Activated CD8-positive, alpha-beta memory T cell treated with anti-CD3 and anti-CD28 coated beads for 24 hours (primary cell): ENCODE measurements at places on chromosomes 7 and 10.

DNA sequence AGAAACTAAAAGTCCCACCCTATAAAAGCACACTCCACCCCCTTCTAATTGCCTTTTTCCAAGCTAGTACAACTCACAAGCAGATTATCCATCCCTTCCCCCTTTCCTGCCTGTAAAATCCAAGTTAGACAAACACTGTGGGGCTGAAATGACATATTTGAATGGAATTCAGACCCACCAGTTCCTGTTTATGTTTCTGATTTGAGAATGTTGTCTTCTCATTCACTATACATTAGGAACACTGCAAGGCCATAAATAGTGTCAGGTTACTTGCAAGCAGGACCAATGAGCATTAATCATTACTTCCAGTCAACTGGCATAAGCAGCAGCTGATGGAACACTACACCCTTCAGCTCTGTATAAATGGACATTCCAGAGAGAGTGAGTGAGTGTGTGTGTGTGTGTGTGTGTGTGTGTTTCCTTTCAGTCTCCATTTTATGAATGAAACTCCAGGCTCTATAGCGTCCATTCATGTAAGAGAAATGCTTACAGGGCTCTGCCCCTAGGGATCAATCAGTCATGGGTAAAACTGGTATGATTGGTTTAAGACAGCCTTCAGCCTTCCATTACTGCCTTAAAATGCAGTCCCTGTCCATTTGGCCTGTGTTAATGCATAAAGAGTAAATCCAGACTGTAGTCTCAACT lies 69.3 kb downstream of the ETV1 start:
- no peak for DNase-seq

DNA sequence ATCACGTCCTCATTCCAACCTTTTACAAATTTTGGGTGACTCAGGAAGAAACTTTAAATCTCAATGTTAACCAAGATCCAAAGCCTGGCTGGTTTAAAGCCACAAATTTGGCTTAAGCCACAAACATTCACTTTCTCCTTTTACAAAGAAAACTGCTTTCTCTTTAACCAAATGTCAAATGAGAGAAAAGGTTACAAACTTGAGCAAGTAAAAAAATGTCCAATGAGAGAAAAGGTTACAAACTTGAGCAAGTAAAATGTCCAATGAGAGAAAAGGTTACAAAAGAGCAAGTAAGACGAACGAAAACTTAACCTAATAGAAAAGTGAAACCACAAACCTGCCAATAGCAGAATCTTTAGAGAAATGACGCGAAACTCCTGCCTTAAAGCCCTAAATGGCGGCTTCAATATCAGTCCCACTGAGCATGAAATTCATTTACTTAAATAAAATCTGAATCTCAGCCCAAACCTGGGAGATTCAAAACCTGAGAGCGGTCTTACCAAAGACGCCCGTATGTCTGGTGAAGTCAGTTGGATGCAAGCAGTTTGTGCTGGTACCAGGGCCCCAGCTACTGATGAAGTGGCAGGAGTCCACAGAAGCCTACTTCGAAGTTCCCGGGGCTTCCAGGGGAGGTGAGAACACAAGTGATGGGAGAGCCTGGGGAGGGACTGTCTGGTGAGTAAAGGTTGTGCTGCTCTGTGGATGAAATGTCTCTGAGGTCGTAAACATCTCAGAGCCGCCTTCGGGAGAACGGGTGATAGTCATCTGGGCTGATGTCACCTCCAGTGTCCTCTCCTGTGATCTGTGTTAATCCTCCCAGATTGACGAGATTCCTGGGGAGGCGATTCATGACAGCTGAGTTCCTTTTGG lies 74.6 kb downstream of the PAXIP1 start:
- DNase-seq = peak; percentile 77

GRCh38 chr7:6385909-6386560 lies 61.7 kb downstream of the DAGLB start:
- no peak for DNase-seq

DNA sequence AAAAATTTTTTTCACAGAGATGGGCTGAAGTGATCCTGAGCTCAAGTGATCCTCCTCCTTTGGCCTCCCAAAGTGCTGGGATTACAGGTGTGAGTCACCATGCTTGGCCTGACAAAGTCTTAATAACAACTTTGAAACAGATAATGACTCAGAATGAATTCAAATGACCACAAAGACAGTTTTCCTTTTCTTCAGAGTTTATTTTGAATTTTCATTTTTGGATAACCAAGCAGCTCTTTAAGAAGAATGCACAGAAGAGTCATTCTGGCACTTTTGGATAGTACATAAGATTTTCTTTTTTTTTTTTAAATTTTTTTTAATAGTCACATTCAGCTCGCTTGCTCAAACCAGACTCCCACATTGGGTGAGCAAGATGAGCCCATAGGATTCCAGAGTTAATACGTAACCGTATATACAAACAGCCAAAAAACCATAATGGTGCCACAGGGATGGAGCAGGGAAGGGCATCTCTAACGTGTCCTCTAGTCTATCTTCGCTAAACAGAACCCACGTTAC lies 43.0 kb upstream of the NMT2 start:
- DNase-seq = no peak

GRCh38 chr10:68463365-68464093 lies 8.2 kb downstream of the DNA2 start:
- no peak for DNase-seq

GRCh38 chr10:127984945-127985344 lies 78.0 kb downstream of the PTPRE start:
- DNase-seq = no peak

DNA sequence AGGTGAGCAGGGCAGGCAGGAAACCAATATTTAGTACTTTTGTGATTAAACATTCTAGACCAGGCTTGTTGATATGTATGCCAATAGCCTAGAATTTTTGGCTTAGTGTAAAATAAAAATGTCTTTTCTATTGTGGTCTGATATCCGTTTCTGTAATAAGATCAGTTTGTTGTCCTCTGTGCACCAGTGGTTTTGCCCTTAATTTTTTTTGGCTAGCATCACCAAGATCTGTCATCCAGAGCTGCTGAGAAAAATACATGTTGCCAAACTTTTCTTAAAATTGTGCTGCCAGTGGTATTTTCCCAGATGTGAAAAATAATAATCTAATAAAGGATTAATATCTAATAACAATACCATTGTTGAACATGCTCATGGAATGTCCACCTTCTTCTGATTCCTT lies 115.6 kb downstream of the TWIST1 start:
- no peak for DNase-seq
